ENCODE measurements at places on chromosomes 5 and 9.

DNA sequence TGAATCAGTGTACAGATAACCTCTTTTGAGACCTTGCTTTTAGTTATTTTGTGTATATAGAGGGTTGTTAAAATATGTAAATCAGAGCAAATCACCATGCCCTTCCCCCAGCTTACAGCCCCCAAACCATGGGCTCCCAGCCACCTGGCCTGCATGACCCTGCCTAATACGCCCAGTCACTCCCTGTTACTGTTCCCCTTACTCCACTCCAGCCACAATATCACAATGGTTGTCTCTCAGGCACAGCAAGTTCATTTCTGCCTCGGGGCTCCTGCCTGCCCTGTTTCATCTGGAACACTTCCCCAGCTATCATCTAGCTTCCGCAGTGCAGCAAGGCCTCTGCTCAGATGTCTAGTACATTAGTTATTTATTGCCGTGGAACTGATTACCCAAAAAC is 5.0 kb upstream of the CARD19 start:
- no peak for DNase-seq

GRCh38 chr5:54902791-54903473 is 82.5 kb downstream of the ESM1 start:
- peak; percentile 87 for DNase-seq

DNA sequence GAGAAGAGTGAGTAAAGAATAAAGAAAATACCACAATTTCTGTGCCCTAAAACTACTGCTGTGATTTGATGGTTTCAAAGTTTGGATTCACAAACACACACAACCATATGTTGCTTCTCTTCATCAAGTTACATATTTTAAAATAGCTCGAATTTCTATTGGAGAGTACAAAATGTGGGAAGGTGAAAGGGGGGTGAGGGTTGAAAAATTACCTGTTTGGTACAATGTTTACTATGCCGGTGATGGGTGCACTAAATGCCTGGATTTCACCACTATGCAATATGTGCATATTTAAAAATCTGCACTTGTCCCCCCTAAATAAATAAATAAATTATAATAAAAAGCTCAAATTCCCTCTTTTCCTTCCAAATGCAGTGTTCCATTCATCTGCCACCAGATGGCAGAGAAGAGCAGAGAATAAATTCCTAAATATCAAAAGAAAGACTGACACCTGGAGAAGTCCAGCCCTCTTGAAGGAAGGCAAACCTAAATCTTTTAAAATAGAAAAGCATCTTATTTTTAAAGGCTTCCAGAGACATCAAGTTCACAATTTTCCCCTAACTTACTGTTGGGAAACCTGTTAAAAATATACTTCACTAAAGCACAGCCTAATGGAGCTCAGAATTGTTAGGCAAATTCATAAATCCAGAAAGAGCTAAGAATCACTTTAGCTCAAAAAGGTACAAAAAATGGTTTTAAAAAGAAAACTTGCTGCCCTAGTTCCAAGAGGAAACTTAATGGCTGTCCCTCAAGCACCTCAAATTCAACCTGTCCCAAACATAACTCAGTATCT is 24.8 kb upstream of the HNRNPA0 start:
- peak; percentile 48 for DNase-seq

- no peak for DNase-seq
These were observed 9.4 kb upstream of the NFIB start for GRCh38 chr9:14323083-14323971.

GRCh38 chr9:113504725-113505590 is 41.4 kb downstream of the RGS3 start:
- DNase-seq = peak; percentile 61

- DNase-seq = no peak
These were observed 1.4 kb downstream of the ERGIC1 start for GRCh38 chr5:172835290-172835993.

GRCh38 chr9:80968611-80969010 is 720.7 kb downstream of the TLE1 start:
- peak; percentile 76 for DNase-seq

DNA sequence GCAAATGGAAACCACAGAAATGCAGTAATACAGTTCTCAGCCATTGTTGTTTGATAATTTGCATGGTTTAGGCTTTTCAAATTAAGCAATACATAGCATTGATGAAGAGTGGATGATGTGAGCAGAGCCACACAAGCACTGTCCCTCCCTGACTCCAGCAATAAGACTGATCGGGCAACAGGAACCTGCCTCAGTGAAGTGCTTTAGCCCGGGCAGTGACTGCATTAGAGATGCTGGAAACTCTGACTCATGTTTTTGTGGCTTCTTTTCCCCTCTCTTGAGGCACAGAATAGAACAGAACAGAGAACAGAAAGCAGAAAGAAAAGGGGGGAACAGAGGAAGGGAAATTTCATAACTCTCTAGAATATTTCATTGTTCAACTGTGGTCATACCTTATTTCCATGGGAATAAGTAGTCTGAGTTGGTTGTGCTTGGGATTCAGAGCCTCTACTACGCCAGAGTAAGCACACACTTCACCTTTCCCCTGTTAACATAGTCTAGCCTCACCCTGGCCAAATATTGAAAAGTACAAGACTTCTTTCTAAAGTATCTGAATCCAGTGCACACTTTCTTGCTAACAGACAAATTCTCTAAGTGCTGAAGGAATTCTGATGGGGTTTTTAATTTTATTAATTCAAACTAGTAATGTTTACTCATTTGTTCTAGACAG is 164.8 kb upstream of the VCAN start:
- peak; percentile 87 for DNase-seq

GRCh38 chr5:114391321-114391720 is 29.5 kb downstream of the KCNN2 start:
- peak; percentile 51 for DNase-seq

DNA sequence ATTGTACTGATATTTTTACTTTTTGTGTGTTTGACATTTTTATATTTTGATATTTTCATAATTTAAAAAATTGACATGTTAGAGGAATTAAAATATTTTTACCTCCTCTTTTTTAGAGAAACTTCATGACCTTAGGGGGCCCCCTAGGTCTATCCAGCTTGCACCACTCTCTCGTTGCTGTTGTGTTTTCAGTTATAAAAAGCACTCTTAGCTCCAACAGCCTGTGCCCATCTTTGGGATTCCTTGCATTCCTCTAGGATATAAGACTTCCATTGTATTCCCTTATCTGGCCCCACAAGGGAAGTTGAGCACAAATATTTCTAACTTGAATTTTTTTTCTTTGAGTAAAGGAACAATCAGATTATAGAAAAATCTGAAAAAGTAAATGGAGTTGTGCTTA is 245.3 kb downstream of the SH3GL2 start:
- DNase-seq = no peak

DNA sequence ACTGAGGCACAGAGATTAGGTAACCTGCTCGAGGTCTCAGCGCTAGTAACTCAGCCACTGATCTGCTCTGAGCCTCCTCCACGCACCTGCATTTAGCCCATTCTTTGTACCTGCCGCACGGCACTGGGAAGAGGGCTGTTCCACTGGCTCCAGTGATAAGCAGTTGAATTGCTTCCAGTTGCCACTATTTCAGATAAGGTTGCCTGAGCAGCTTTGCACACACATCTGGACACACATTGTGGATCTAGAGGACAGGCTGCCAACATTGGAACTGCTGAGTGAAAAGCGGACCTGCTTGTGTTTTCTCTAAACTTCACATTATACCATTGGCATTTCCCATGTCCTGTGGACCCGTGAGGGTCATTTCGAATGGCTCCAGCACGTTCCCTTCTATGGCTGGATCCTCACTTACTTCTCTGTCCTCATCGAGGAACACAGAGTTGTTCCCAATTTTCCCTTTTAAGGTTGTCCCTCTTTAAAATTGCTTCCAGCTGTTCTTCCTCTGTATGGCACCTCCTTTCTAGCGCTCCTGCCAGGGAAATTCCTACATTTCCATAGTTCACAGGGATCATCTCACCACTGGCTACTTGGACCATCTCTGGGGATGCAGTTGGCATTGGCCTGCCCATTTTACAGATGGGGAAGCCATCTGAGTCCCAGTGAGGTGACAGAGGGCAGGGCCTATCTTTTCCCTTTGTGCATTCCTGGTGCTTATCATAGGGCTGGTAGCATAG is 45.9 kb upstream of the RPL26L1 start:
- no peak for DNase-seq

- DNase-seq = peak; percentile 16
These were observed 421.4 kb upstream of the WWC1 start for GRCh38 chr5:167870055-167870454.

GRCh38 chr9:4864698-4865097 is 72.0 kb downstream of the RCL1 start:
- DNase-seq = no peak

- DNase-seq = peak; percentile 91
These were observed 12.7 kb upstream of the TDRD7 start for GRCh38 chr9:97398999-97399758.

- DNase-seq = no peak
These were observed 18.2 kb upstream of the SLC30A5 start for GRCh38 chr5:69075522-69076179.

GRCh38 chr5:159764283-159765134 is 151.8 kb upstream of the ADRA1B start:
- DNase-seq = peak; percentile 49

DNA sequence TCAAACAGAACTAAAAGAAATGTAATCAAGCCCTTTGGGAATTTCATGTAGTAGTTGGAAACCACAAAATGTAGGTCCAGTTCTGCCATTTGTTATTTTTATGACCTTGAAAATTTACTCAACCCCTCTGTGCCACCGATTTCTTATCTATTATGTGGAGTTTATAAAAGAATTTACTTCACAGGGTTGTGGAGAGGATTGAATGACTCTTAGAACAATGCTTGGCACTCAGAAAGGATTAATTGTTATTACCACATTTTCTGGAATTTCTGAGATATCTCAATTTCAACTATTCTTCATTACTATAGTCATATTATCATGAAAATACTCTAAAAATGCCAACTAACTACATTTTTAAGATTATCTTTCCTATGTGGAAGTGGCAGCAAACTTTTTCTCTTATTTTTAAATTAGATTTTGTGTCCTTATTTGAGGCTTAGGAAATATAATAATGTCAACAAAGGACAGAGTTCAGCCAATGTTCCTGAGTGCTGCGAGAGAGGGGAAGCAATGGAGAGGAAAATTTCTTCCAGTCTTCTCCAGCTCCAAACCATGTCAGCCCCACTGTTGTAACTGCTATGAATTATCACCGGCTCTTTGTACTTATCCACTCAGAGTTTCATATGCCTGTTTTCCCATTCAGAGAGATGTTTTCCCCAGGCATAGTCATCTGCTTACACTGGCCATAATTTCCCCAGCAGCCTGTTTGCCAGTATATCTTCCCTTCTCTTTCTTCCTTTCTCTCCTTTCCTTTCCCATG is 525.6 kb downstream of the SPATA31D1 start:
- DNase-seq = no peak

DNA sequence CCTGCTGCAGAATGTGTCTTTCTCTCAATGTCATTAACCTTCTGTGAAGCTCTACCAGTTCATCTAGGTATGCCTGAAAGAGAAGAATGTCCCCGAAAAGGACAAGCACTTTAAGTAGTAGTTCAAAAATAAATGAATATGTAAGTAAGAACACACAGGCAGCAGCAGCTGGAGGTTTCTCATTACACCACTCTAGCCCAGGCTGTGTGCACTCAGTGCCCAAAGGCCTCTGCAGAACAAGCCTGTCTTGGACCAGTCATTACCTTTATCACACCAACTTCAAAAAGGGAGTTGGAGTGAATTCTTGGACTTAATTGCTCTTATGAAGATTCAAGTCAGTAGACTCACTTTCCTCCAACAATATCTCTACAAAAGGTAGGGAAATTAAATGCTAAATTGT is 268.8 kb downstream of the MLLT3 start:
- no peak for DNase-seq

DNA sequence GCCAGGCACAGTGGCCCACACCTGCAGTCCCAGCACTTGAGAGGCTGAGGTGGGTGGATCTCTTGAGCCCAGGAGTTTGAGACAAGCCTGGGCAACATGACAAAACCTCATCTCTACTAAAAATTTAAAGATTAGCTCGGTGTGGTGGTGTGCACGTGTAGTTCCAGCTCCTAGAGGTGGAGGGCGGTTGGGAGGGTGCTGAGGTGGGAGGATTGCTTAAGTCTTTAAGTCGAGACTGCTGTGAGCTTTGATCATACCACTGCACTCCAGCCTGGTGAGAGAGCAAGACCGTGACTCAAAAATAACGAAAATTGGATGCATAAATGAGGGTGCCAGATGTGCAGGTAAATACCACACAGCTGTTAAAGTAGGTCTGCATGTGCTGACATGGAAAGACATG is 39.3 kb upstream of the TDRD7 start:
- DNase-seq = no peak

GRCh38 chr9:131869348-131869747 is 129.5 kb upstream of the RAPGEF1 start:
- no peak for DNase-seq

DNA sequence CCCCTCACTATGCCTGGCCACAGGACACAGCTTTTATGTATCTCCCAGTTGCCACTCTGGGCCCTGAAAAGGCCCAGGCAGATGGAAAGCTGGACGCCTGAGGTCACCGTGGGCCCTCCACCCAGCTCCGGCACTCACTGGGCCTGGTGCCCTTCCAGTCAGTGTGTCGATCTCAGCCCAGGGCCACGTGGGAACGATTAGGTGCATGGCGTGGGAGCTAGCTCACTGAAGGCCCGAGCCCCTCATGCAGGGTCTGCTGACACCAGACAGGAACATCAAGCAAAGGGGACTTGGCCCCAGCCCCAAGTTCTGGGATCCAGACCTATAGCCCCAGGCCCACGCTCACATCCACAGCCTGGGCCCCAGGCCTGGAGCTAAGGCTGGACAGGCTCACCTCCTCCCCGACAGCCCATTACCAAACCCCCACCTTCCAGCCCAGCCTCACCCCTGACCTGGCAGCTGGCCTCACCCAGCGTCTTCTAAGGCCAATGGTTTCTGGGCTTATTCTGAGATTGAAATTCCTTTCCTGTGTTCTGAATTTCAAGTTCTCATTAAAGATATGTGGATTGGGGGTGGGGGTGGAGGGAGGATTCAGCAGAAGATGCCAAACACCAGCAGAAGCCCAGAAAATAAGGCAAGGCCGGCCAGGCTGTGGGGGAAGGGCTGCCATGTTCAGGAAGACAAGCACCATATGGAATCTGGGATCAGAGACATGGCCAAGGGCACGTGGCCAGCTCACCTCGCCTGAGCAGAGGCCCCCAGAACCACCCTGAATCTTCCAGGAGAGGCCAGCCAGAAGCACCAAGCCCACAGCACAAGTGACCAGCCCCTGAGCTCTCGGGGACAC is 74.5 kb downstream of the ADAMTS2 start:
- no peak for DNase-seq

- DNase-seq = peak; percentile 87
These were observed 19.2 kb downstream of the IRF1 start for GRCh38 chr5:132471151-132471907.

DNA sequence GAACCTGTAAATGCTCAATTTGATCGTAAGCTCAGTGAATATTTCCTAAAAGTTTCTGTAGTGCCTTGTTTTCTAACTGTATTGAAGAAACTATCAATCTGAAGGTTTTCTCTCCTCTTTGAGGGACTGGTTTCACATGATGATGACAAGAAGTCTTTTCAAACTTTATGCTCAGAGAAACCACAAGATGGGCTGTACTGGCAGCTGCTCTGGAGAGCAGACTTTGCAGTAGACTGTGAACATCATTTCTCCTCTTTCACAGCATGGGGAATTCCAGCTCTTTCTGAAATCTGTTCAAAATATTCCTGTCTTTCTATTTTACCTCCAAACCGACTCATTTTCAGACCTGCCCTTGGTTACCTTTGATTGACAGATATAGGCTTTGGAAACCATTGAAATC is 194.4 kb downstream of the IZUMO3 start:
- DNase-seq = no peak

All from renal cortical epithelial cell (primary cell).